Uterus (tissue), 4 donors: ENCODE measurements at places on chromosomes 11 and 22. TPM values are rescaled to one million over a fixed set of nuclear protein-coding genes. Genes with fewer than 3 reads are reported as not detected.

GRCh38 chr22:48781868-48782267 is 1045.8 kb downstream of the BRD1 start:
- H3K27me3 ChIP-seq = no peaks in the 10 kb centered on the region
- no peak for DNase-seq
- no peak overlapping the region for H3K4me3 ChIP-seq
- H3K36me3 ChIP-seq = no peaks in the 10 kb centered on the region

DNA sequence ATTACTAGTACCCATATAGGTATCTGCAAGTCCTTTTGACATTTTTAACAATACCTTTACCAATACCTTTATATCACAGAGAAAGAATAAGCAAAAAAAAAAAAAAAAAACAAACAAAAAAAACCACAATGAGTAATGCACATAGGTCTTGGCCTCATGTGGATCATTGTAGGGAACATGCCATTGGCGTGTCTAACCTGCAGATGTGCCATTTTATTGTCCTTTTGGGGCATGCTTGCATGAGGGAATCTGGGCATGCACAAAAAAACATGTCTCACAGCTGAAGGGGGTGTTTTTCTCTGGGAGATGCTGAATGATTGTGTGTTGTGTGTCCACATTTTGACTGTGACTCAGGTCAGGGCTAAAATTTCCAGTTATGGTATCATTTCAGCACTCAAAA is 361.6 kb downstream of the GUCY1A2 start:
- H3K4me1 ChIP-seq = no peaks in the 10 kb centered on the region
- DNase-seq = no peak
- H3K4me3 ChIP-seq = no peak overlapping the region
- no peaks in the 10 kb centered on the region for H3K27me3 ChIP-seq
- no peak overlapping the region for H3K27ac ChIP-seq

GRCh38 chr11:66467756-66468155 is 1.1 kb downstream of the PELI3 start:
- DNase-seq = peak; percentile 44
- peak overlapping the region; percentile 72 for H3K4me3 ChIP-seq
- no peaks in the 10 kb centered on the region for H3K27me3 ChIP-seq
- H3K27ac ChIP-seq = peak overlapping the region; percentile 85
- H3K36me3 ChIP-seq = no peaks in the 10 kb centered on the region
- peaks cover 6% of the 10 kb centered on the region for H3K4me1 ChIP-seq

DNA sequence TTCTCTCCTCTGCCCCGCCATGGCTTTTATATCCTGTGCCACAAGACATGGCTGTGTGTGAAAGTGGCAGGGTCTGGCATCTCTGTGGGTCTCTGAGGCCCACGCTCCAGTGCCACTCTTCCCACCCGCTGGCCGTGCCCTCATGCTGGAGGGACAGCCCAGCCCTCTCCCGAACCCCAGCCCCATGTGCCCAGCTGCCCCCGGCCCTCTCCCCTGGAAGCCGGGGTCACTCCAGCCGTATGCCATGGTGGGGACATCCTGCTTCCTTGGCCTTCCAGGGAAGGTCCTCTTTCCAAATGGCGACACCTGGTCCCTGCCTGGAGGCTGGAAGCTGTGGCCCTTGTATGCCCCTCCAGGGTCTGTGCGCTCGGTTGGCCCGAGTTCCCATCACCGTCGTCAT is 63.3 kb upstream of the PPP6R3 start:
- DNase-seq = no peak
- H3K27me3 ChIP-seq = no peaks in the 10 kb centered on the region
- no peak overlapping the region for H3K4me3 ChIP-seq
- H3K36me3 ChIP-seq = no peaks in the 10 kb centered on the region
- H3K27ac ChIP-seq = no peak overlapping the region

DNA sequence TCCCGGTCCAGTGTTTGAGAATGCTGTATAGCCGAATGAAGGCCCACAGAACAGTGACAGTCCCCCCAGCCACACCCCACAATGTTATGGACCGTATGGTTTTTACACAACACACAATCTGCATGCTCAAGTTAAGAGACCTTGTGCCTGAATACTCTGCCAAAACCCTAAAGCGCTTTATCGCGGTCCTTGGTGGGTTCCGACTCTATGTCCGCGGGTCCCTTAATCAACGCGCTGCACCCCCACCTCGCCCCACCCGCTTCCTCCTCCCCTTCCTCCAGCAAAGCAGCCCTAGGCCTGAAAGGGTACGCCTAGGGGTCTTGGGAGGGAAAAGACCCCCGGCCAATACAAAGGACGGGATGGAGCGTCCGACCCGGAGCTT is 442 bp downstream of the COPB1 start:
- no peaks in the 10 kb centered on the region for H3K36me3 ChIP-seq
- no peaks in the 10 kb centered on the region for H3K27me3 ChIP-seq
- peaks cover 3% of the 10 kb centered on the region for H3K4me1 ChIP-seq
- H3K4me3 ChIP-seq = peak overlapping the region; percentile 76
- peak; percentile 30 for DNase-seq

GRCh38 chr22:37967637-37968451 is 14.3 kb downstream of the POLR2F start:
- no peaks in the 10 kb centered on the region for H3K36me3 ChIP-seq
- DNase-seq = no peak
- no peaks in the 10 kb centered on the region for H3K27me3 ChIP-seq
- H3K4me1 ChIP-seq = no peaks in the 10 kb centered on the region
- no peak overlapping the region for H3K27ac ChIP-seq

GRCh38 chr11:33387581-33387980 is 130.4 kb downstream of the HIPK3 start:
- no peak overlapping the region for H3K27ac ChIP-seq
- no peak overlapping the region for H3K4me3 ChIP-seq
- no peaks in the 10 kb centered on the region for H3K36me3 ChIP-seq
- H3K4me1 ChIP-seq = no peaks in the 10 kb centered on the region
- H3K27me3 ChIP-seq = no peaks in the 10 kb centered on the region

The STARD10 gene
- 19.1 TPM for total RNA-seq

The ASCL2 gene
- total RNA-seq = not detected

The ALDH3B2 gene
- 1.2 TPM for total RNA-seq
